DND-41 (cell line): ENCODE measurements at places on chromosomes 11 and 22.
A peak's percentile ranks its signal among the peaks of the same experiment; 100 is the strongest.

DNA sequence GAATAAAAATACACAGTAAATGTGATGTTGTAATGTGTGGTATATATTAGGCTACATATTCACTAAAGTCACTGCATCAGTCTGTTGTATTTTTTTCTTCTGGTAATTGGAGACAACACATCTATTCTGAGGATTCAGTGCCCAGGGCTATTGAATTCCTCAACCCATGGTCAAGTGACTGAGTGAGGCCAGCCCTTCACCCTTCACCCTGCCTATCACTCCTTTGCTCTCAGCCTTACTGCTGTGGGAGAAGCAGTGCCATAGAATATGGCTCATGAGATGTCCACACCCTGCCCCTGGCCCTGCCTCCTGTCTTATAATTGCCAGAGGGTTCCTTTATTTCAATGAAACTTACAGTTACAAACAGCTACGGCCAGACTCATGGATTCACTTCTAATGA, 295.6 kb downstream of the NTM start:
- DNase-seq, result no peak

DNA sequence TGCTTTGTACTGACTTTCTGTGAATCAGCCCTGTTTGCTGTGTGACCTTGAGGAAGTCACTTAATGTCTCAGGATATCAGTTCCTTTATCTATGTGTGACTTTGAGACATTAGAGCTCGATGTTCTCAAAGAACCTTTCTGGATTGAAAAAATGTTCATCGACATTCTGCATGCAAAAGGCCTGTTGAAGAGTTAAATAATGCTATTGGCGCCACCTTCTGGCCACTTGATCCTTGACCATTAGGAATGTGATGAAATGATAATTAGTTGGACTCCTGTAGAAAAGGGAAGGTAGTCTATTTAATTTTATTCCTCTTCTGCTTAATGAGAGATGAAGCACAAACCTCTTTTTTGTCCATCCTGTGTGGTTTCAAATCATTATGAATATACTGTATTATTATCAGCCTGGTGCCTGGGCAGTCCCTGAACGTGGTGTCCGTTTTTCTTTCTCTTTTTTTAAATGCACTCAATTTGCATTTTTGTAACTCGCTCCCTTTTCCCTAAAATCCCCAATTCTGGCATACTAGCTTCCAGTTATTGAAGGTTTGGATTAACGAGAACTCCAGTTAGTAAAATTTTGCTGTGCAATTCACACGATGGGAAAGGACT, 20.7 kb downstream of the ELF5 start:
- DNase-seq, result peak; percentile 50

GRCh38 chr11:47220401-47220821, 5.6 kb downstream of the DDB2 start:
- no peak for DNase-seq

- no peak for DNase-seq
Observed at GRCh38 chr11:76166314-76166713, 40.0 kb downstream of the WNT11 start.

GRCh38 chr11:95575517-95575916, 214.1 kb downstream of the FAM76B start:
- DNase-seq, result no peak

GRCh38 chr11:66636411-66636810, 2.1 kb upstream of the RBM4 start:
- DNase-seq, result no peak

GRCh38 chr22:31491218-31491962, 1.7 kb upstream of the EIF4ENIF1 start:
- DNase-seq, result no peak

- DNase-seq, result no peak
Observed at GRCh38 chr11:117601006-117601708, 195.9 kb downstream of the DSCAML1 start.

- DNase-seq, result no peak
Observed at GRCh38 chr11:129999407-129999806, 3.2 kb downstream of the PRDM10 start.

GRCh38 chr11:100512475-100512874, 174.6 kb upstream of the ARHGAP42 start:
- no peak for DNase-seq

DNA sequence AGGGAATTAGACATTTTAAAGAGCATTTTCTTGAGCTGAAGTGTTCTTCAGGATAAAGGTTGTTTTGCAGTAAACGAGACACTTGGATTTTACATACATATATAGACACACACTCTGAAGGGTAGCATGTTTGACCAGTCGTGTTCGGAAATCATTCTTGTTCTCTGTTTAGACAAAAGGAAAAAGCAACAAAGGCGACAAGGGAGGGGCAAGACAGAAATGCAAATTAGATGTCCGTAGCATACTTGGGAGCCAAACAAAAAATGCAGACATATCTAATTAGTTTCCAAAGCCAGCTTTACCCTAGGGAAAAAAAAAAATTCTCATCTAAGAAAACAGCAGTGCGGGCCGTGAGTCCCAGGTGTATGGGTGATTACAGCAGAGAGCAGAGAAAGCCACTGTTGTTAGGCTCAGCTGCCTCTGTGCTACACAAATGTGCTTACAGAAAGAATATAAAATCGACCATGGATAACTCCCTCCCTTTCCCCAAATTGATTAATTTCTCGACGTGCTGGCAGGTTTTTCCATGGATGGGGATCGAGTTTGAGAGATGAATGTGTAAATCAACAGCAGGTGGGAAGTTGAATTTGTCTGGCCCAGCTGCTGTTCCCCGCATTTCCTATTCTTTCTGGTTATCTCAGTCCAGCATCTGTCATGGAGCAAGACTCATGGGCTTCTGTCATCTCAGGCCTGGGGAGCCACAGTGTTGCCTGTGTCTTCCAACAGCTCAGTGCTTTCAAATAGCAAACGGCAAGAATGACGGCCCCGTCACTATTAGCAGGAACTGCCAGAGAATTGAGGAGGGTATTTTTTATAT, 176.5 kb upstream of the TTC12 start:
- no peak for DNase-seq

DNA sequence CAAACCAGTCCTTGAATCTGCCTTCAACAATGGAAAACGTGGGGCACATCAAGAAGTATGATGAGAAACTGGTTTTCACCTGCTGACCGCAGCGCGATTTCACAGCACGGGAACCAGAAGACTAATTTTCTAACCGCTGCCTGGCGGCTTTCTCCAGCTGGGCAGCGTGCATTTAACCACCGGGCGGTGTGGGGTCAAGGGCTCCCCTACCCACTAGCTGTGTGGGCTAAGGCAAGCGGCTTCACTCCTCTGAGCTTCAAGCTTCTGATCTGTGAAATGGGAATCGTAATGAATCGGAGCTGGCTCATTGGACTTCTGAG, 4.2 kb downstream of the SHANK2 start:
- no peak for DNase-seq

GRCh38 chr11:43582863-43583462, 97.6 kb upstream of the HSD17B12 start:
- no peak for DNase-seq

GRCh38 chr11:34793666-34794065, 122.5 kb downstream of the APIP start:
- DNase-seq, result no peak

- peak; percentile 71 for DNase-seq
Observed at GRCh38 chr11:11171854-11172253, 181.2 kb downstream of the CSNK2A3 start.

- DNase-seq, result no peak
Observed at GRCh38 chr22:45975164-45976161, 1.5 kb downstream of the WNT7B start.

- DNase-seq, result no peak
Observed at GRCh38 chr11:63504054-63504453, 1.8 kb upstream of the LGALS12 start.

- DNase-seq, result no peak
Observed at GRCh38 chr11:16976379-16976778, 37.8 kb downstream of the PLEKHA7 start.

GRCh38 chr11:13691286-13691899, 22.9 kb downstream of the FAR1 start:
- no peak for DNase-seq

DNA sequence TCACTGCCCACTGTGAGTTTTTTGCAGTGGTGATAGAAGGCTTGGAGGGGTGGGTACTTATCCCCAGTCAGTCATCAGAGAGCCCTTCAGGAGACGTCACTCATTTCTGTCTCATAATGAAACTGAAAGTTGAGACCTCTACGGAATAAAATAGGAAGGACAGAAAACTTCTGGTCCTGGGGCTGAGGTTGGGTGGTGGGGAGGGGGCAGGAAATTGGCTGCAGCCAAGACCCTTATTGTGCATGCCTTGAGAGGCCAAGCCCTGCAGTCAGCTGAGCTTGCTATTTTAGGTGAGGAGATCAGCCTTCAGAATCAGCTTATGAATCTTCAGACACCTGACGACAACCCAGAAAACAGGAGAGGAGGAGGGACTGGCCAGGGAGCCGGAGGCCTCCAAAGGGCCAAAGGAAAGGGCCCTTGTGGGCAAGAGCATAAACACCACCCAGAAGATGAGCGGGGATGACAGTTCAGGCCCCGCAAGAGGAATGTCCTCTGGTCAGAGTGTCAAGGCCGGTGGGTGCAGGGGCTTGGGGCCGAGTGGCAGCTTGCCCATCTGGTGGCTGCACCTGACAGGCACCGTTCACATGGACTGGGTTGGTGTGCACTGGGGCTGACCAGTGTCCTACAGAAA, 17.9 kb upstream of the ADA2 start:
- DNase-seq, result peak; percentile 20

DNA sequence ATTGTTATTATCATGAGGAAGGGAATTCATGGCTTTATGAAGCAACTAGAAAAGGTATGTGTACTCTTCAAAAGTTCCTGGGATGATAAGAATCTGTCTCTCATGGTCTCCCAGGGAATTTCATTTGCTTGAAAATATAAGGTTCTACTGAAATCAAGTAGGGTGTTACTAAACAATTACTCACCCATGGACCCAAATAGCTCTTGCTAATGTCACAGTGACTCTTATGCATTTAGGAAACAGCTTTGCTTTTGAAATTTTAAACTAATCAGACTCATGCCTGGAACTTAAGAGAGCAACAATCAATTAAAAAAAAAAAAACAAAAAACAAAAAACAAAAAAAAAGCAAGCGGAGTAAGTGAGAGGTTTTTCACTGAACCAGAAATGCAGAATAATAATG, 1546.3 kb upstream of the TENM4 start:
- DNase-seq, result no peak

DNA sequence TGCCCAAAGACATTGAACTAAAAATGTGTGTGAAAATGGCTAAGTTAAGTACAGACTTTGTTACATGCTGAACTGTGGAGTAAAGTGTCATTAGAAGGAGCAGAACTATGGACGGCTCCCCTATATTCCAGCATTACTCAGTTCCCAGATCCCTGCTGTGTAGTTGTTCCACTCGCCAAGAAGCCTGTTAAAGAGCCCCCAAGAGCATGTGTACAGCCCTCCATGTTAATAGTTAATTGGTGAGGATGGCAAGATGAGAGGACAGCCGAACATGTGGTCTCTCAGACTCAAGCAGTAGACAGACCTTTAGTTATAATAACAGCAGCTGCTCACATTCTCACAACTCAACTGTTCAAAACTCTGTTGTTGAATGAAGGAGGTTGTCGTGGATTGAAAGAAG, 127.4 kb downstream of the ELP4 start:
- no peak for DNase-seq

- no peak for DNase-seq
Observed at GRCh38 chr11:78857688-78858087, 283.0 kb upstream of the NARS2 start.
